ENCODE measurements at places on chromosomes 11 and 22. TPM values are rescaled to one million over a fixed set of nuclear protein-coding genes. Genes with fewer than 3 reads are reported as not detected.

The POU2AF1 gene
- total RNA-seq: 0.05 TPM

The ZNRF3 gene
- 6.3 TPM for total RNA-seq

The KCNJ1 gene
- total RNA-seq: not detected

The KRTAP5-1 gene
- total RNA-seq: not detected

The CASP5 gene
- total RNA-seq: not detected

The PAX6 gene
- not detected for total RNA-seq

The SHANK2 gene
- 0.27 TPM for total RNA-seq

The APOL5 gene
- total RNA-seq: not detected

The VSTM5 gene
- total RNA-seq: not detected

The ART5 gene
- 1.4 TPM for total RNA-seq

The SELENOM gene
- total RNA-seq: 51.5 TPM

The FAT3 gene
- 0.33 TPM for total RNA-seq

The CALCB gene
- not detected for total RNA-seq

The PDGFD gene
- total RNA-seq: 10.9 TPM

The ARL2 gene
- 128 TPM for total RNA-seq

The POTEH gene
- total RNA-seq: not detected

The PGA5 gene
- not detected for total RNA-seq

The FGF3 gene
- not detected for total RNA-seq

The GSTT2 gene
- total RNA-seq: 0.66 TPM

The LMO1 gene
- 2.3 TPM for total RNA-seq

The UBQLN3 gene
- 0.14 TPM for total RNA-seq

The ATG16L2 gene
- total RNA-seq: 14.4 TPM

The FGF4 gene
- not detected for total RNA-seq

The KIRREL3 gene
- total RNA-seq: 0.74 TPM

The MRGPRX3 gene
- total RNA-seq: not detected

The MMP10 gene
- not detected for total RNA-seq

The APOL6 gene
- 4.8 TPM for total RNA-seq
